ENCODE measurements at places on chromosomes 2 and 18.

DNA sequence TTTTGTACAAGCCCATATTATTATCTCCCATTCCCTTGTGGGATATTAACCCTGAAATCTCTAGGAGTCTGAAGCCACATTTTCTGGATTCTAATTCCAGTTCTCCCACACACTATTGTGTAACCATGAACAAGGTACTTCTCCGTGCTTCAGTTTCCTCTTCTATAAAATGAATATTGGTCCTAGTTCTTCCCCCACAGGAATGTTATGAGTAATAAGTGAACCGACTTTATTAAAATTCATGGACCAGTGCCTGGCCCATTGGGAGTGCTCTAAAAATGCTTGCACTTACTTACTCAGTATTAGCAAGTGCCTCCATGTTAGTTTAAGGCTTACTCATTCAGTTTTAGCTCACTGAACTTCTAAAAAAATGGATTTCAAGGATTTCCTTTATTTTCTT, 1.4 kb upstream of the ACMSD start:
- DNase-seq: peak; percentile 94

DNA sequence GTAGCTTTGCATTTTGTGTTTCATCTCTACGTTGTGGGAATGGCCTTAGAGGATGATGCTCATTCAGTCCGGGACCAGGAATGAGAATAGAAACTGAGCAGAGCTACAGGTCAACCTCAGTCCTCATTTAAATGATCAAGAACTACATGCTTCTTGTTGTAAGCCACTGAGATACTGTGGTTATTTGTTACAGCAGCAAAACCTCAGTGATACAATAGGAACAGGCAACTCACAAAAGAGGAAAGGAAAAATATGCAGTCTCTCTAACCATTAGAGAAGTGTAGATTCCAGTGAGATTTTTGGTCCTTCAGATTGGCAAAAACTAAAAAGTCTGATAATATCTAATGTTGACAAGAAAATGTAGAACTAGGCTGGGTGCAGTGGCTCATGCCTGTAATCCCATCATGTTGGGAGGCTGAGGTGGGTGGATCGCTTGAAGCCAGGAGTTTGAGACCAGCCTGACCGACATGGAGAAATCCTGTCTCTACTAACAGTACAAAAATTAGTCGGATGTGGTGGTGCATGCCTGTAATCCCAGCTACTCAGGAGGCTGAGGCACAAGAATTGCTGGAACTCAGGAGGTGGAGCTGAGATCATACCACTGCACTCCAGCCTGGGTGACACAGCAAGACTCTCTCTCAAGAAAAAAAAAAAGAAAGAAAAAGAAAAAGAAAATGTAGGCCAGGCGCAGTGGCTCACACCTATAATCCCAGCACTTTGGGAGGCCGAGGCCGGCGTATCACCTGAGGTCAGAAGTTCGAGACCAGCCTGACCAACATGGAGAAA, 13.3 kb downstream of the CHCHD5 start:
- no peak for DNase-seq

DNA sequence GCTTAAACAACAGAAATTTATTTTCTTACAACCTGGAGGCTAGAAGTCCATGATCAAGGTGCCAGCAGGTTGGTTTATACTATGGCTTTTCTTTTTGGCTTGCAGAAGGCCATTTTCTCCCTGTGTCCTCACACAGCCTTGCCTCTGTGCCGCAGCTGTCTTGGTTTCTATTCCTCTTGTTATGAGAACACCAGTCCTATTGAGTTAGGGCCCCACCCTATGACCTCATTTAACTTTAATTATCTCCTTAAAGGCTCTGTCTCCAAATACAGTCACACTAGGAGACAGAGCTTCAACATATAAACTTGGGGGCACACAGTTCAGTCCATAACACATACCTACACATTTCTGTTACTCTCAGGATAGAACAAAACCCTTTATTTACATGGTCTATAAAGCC, 17.3 kb upstream of the RHOB start:
- no peak for DNase-seq

DNA sequence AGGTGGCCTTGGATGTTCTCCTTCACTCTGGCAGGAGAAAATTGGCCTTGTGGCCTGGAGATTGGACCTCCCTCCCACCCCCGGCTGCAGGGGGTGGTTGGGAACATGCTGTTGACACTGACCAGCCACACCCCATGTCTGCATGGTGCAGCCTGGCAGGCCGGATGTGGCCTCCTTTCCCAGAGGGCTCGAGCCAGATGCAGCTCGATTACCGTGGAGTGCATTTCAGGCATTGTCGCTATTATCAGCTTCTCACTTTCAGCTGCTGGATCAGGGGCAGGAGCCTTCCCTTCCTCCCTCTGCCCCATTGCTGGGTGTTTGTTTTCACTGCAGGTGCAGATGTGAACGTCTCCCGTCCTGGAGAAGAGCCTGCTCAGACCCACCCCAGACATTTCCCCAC, 211.0 kb upstream of the SIX2 start:
- DNase-seq: no peak

GRCh38 chr18:40355726-40356125, 1599.3 kb upstream of the PIK3C3 start:
- no peak for DNase-seq

- DNase-seq: no peak
These were observed 385.4 kb upstream of the TMEFF2 start for GRCh38 chr2:192579965-192580700.

DNA sequence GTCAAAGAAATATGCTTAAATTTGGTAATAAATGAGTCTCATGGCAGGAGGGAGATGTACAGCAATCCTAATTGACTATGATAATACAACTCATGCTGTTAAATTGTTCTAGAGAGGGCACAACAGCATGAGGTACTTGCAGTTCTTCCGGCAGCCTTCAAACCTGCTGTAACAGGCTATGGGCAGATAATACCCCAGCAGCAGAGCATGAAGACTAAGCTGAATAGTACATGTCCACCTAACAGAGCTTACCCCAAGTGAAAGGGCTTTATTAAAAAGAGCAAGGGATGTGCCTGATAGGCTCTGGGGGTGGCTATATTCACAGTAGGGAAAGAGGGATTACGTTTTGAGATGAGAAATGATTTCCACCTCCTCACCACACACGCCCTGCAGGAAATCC, 28.9 kb downstream of the MRO start:
- DNase-seq: no peak

GRCh38 chr18:62757399-62758010, 42.2 kb downstream of the PHLPP1 start:
- no peak for DNase-seq
